ENCODE measurements at places on chromosomes 5 and 9. TPM values are rescaled to one million over a fixed set of nuclear protein-coding genes. Genes with fewer than 3 reads are reported as not detected.

The IL4 gene
- total RNA-seq, result not detected

GRCh38 chr9:126327714-126328185, 1.1 kb downstream of the MVB12B start:
- no peak for DNase-seq

The SPINK6 gene
- not detected for total RNA-seq

DNA sequence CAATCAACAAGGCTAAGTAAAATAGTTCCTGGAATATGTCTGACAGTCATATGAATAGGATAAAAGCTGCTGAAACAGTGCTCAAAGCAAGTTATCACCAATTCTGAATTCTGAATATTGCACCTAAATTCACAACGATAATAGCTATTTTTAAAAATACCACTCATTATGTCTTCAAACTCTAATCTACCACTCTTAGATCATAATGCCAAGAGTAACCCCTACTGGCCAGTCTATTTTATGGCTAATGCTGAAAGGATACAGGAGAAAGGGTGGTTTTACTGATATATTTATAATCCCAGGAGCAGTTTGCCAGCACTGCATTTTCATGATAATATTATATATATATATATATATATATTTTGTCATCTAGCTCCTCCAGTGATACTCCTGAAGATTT, 232.8 kb downstream of the PDE4D start:
- DNase-seq, result peak; percentile 16

The TAF11L10 gene
- total RNA-seq, result not detected

- DNase-seq, result peak; percentile 69
Measured at GRCh38 chr9:95268681-95269080, 48.8 kb downstream of the FANCC start.

The FOXE1 gene
- total RNA-seq, result not detected

The DEPDC1B gene
- 223 TPM for total RNA-seq

DNA sequence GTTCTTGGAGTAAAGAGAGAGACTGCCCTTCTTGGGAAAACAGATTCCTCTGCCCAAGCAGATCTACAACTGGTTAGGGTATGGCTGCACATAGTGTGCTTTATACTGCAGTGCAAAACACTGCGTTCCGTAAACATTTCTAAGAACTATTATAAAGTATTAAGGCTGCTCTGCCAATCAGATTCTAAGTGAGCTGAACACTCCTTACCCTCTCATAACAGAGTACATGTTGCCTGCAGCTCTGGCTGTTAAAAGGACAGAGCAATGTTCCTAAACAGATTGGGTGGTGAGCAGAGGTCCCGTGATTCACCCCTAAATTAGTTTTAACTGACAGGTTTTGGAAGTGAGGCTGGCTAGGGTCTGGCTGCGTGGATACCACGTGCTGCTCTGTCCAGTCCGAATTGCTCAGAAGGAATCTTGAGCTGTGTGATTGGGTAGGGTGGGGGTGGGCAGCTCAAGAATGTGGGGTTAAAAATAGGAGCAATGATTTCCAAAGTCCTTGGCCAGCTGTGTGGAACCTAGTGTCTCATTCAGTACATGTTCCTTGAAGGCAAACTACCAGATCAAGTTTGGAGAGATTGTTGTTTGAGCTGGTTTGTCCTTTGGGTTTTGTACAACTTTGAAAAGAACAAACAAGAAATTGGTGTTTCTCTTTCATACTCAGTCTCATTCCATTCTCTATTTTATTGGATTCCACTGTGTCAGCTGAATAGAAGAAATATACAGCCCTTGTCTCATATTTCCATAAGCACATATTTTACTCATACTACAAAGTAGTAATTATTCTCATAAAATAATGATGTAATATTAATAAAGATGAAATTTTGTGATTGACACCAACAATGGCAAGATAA, 497.6 kb upstream of the CD180 start:
- no peak for DNase-seq

DNA sequence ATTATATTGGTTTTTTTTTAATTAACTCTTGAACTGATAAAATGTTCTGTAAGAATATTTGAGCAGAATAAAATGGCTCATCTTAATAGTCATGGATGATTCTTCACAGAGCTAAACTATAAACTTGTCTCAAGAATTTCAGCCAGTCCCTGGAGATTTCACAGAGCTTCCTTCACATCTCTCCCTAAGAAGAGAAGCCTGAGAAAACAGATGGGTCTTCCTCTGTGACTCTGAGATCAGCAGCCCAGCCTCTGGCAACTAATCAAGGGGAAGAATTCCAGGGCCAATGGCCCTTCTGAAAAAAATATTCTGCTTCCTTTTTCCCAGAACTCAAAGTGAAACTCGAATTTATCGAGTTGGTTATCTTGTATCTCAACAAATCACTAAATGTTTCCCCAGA, 122.2 kb upstream of the ITGA1 start:
- no peak for DNase-seq

DNA sequence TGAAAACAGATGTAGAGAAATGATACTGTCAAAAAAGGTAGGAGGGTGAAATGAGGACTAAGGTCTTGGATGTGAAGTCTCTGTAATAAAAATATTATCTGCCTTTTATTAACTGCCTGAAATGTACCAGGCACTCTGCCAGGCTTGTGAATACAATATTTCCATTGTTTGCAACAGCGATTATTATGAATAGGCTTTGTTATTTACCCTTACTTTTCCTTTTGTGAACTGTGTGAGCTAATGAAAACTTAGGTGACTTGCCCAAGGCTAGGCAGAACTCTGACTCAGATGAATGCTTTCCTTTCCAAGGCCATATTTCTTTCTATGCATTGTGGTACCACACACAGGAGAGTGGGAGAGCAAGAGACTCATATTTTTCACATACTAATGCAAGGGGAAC, 204.1 kb downstream of the CDH12 start:
- no peak for DNase-seq

The KCNMB1 gene
- total RNA-seq, result not detected

The AGGF1 gene
- total RNA-seq, result 22.8 TPM

DNA sequence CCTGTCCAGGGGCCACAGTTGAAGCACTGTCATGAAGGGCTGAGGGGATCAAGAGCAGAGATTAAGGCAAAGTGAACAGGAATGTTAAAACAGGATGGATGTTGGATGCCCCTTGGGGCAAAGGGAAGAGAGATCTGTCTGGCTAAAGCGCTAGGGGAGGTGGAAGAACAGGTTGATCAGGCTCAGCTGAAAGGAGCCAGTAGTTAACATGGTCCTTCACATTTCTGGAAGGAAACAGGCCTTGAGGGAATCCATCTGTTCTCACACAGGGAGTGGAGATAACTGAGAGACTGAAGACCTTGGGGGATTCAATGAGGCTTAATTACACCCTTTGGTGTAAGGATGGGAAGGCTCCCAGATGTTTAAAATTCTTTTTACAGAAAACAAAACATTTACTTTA, 5.8 kb downstream of the HAPLN1 start:
- peak; percentile 44 for DNase-seq

The PROB1 gene
- 0.55 TPM for total RNA-seq

DNA sequence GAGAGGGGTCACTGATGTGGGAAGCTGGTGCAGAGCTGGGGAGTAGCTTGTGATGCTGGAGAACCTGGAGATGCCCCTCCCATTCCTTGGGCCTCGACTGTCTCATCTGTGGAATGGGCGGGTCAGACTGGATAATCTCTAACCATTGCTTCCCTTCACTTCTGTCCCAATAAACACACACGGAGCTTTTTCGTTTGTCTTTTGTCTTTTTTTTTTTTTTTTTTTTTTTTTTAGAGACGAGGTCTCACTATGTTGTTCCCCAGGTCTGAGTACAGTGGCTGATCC, 36.5 kb downstream of the ALG2 start:
- no peak for DNase-seq

Data from G401 (cell line).